ENCODE measurements at places on chromosomes 13 and 19.

DNA sequence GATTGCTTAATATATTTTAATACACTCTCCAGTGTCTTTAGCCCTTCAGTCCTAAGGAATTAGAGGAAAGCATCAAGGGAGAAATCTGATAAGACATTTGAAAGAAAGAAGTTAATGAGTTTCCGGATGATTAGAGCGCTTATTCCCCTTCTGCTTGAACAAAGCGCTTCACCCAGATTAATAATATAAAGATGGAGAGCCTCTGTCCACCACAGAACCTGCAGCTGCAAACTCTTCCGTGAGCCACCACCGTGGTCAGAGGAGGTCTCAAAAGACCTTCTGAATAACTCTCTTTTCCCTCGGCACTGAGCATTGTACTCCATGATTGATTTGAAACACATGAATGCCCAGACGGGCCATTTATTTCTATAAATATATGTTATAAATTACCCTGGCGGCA, 14.2 kb upstream of the TUBGCP3 start:
- no peak for DNase-seq

- no peak for DNase-seq
These were observed 19.3 kb downstream of the PLPP2 start for GRCh38 chr19:271856-272255.

DNA sequence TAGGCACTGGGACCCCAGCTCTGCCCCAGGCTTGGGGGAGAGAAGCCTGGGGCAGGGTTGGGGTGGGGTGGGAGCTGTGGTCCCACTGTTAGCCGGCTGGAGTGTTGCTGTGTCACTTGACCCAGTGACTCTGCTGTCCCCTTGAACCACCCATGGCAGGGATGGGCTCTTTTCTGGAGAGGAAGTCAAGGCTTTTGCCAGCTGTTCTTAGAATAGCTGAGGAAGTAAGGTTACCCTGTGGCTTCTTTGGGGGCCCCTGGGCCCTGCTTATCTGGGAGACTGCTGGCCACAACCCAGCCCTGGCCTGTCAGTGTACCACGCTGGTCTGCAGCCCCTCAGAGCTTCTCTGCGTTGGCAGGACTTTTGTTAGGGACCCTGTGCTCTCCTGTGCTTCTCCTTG, 9.1 kb downstream of the PNPLA6 start:
- DNase-seq = no peak

DNA sequence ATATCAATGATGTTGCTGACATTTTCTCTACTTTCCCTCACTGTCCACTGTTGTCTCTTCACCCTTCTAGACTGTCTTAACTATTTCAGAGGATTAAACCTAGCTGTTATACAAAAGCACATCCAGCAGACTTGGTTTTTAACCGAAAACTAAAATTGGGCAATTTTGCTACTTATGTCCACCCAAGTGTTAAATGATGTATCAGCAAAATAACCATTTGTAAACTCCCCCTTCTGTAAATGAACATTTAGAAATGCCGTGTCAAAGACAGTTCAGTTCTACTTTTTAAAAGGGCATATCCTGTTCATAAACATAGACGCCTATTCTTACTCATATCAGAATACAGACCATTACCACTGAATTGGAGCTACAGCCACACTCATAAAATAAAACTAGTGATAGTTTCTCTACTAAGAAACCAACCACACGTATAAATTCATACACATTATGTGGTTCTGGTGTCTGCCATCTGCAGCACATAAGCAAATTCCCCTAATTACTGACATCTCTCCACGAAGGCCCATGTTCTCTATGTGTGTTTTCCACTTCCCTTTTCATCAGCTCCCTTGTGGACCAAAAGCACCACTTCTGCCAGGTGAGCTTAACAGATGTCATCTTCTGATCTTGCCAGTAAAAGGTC, 1091.8 kb downstream of the PCDH9 start:
- DNase-seq = no peak

DNA sequence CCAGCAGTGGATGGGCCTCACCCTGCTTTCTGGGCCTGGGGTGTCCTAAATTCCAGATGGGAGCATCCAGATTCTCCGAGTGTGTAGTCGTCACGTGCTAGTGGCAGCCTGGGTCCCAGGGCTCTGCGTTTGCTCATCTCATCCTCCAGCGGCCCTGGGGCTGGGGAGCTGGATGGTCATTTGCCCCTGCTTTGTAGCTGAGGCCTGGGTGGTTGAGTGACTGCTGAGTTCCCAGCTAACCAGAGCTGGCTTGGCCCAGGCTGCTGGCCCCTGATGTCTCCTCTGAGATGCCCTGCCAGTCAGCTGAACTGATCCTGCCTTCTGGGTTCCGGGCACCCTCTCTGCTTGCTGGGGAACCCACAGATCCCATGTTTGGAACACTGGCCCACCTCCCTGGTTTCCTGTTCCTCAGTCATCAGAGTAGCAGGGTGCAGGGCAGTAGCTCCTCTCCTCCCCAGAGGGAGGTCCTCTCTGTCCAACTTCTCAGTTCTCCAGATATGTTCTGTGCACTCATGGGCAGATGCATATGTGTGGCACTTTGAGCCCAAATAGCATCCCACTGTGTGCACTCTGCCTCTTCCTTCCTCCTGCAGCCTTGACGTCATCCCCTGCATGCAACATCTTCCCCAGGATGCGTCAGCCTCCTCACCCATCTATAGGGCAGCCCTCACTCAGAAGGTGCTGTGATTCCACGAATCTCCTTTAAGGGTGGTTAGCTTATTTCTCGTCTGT, 22.4 kb upstream of the CRTC1 start:
- no peak for DNase-seq

DNA sequence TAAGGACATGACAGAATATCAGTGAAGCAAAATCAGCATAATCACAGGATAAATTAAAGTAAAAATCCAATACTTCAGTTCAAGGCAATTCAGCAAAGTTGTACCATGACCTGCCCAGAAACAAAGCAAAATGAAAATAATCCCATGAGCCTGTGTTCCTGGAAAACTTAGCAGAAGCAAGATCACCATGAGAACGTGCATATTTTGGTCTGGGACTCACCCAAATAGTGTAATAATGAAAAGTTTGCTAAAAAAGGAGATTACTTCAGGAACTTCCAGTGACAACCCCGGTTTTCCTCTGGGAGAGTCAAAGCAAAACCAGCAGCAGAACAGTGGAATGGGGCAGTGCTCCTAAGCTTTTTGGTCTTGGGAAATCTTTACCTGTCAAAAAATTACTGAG, 14.9 kb upstream of the RPL21 start:
- no peak for DNase-seq

DNA sequence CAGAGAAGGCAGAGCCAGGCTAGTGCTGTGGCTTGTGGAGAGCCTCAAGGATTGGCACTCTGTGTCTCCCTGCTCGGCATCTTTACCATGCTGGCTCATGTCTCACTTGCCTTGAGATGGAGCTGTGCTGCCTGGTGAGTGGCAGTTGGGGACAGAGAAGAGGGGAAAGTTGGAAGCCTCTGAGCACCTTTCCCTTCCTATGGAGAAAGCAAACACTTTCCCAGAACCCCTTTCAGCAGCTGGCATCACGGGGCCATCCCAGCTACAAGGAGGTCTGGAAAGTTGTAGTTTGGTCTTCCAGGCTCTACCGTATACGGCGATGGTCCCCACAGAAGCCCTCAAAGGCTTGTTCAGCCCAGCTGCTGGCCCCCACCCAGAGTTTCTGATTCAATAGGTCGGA, 58.7 kb downstream of the DPF1 start:
- DNase-seq = no peak

DNA sequence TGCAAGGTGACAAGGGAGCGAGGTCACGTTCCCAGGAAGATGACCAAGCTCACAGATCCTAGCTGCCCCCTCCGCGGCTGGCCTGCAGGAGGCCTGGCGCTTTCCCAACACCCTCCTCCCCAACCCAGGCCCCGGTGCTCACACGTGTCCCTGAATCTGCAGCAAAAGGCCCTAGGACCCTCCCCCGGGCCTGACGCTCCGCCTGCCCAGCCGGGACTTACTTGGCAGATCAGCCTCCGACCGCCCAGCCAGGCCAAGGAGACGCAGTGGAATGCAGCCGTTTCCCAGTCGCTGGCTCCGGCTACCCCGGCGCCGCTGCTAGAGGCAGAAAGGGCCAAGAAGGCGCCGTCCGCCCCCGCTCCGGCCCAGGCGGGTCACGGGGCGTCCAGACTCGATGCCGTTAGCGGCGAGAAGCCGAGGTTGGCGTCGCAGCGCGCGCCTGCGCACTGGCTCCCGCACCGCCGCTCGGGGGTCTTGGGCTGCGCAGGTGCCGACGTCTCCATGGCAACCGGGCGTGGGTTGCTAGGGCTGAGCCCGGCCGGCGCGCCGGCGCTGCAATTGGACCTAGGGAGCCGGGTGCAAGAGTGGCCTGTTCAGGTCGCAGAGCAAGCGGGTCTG, at the start of gene PNMA8A:
PNMA8A (minus strand) TSS at position 448 of the 618 bp plus-strand sequence. CDS start 528 bp downstream, outside the sequence.
- DNase-seq = no peak

DNA sequence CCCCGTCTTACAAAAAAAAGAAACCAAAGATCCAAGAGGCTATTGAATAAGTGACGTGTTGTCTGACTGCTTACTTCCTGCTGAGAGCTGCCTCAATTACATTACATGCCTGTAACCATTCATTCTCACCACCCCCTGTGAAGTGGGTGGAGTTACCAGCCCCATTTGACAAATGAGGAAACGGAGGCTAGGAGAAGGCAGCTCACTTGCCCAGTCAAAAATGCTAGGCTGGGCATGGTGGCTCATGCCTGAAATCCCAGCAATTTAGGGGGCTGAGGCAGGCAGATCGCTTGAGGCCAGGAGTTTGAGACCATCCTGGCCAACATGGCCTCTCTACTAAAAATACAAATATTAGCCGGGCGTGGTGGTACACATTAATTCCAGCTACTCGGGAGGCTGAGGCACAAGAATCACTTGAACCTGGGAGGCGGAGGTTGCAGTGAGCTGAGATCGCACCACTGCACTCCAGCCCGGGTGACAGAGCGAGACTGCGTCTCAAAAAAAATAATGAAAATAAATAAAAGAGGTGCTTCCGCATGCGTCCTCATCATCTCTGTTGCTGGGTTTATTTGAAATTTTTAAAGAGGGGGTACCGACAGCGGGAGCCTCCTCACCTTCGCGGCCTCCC, 499 bp downstream of the LSM7 start:
- DNase-seq = peak; percentile 69

- DNase-seq = no peak
These were observed 340.9 kb upstream of the SGCG start for GRCh38 chr13:22839603-22840530.

- DNase-seq = no peak
These were observed 132.9 kb downstream of the RAP2A start for GRCh38 chr13:97566907-97567306.

DNA sequence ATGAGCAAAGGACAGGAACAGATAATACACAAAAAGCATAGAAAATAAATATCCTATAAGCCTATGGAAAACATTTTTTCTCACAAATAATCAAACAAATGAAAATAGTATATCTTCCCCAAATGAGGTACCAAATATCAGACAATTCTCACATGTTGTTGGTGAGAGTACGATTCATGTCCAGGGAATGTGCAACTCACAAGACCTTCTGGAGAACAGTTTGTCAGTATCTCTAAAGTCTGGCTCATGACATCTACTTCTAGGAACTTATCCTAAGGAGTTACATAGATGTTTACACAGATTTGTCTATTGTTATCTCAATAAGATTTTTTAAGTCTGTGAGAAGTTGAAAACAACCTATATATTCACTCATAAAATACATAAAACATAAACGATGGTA, 80.3 kb upstream of the ARHGEF7 start:
- peak; percentile 43 for DNase-seq

DNA sequence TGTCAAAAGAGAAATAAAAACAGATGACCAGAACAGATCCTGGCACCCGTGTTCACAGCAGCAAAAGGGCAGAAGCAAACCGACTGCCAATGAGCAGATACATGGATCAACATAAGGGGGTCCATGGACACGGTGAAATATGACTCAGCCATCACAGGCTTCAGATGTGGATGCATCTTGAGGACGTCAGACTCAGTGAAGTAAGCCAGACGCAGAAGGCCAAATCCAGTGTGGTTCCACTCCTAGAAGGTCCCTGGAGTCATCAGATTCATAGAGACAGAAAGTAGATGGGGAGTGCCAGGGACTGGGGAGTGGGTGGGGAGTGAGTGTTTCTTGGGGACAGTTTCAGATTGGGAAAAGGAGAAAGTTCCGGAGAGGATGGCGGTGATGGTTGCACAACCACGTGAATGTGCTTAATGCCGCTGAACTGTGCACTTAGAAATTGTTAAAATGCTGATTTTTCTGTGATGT, 28.8 kb upstream of the SEMA6B start:
- DNase-seq = no peak
